ENCODE measurements at places on chromosomes 6 and 20.
A peak's percentile ranks its signal among the peaks of the same experiment; 100 is the strongest.

DNA sequence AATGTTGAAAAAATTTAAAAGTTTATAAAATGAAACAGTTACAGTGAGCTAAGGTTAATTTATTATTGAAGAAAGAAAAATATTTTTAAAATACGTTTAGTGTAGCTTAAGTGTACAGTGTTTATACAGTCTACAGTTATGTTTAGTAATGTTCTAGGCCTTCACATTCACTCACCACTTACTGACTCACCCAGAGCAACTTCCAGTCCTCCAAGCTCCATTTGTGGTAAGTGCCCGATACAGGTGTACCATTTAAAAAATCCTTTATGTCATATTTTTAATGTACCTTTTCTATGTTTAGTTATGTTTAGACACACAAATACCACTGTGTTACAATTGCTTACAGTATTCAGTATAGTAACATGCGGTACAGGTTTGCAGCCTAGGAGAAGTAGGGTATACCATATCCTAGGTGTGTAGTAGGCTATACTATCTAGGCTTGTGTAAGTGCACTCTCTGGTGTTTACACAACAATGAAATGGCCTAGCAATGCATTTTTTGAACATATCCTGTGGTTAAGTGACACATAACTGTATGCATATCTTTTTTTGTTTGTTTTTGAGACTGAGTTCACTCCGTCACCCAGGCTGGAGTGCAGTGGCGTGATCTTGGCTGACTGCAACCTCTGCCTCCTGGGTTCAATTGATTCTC lies 26.3 kb downstream of the FLRT3 start:
- no peak for DNase-seq

- DNase-seq: no peak
These were observed 60.0 kb upstream of the BTN3A2 start for GRCh38 chr6:26304797-26305640.

DNA sequence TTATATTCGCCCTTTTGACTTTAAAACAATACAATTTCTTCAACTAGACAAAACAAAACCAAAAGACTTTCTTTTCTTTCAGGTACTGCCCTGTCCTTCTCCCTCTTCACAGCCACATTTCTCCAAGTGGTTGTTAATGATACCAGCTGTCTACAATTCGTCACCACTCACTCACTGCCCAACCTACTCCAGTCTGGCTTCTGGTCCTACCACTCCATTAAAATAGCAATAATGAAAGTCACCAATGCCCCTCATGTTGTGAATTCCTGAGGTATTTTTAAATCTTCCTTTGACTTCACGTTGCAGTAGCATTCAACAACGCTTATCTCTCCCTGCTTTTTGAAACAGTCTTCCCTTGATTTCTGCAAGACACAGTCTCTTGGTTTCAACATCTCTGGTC lies 11.6 kb upstream of the MAN1A1 start:
- no peak for DNase-seq

GRCh38 chr6:73942592-73943186 lies 246.7 kb downstream of the CD109 start:
- DNase-seq: no peak

GRCh38 chr6:113464536-113464935 lies 392.6 kb upstream of the MARCKS start:
- no peak for DNase-seq

DNA sequence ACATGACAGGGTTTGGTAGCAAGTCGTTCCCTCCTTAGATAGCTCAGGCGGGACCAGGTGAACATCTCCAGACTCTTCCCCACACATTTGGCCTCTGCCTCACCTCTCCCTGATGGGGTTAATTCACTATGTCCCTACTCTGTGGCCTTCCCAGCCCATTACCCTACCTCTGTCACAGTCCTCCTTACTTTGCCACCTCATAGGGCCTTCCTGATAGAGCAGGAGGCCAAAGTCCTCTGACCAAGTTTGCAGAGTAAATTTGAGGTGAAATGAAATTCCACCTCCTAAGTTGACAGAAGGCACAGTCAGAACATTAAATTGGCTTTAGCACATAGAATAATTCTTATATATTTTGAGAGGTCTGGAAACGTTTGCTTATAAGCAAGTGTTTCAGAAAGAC lies 53.1 kb upstream of the ARMC2 start:
- DNase-seq: no peak

DNA sequence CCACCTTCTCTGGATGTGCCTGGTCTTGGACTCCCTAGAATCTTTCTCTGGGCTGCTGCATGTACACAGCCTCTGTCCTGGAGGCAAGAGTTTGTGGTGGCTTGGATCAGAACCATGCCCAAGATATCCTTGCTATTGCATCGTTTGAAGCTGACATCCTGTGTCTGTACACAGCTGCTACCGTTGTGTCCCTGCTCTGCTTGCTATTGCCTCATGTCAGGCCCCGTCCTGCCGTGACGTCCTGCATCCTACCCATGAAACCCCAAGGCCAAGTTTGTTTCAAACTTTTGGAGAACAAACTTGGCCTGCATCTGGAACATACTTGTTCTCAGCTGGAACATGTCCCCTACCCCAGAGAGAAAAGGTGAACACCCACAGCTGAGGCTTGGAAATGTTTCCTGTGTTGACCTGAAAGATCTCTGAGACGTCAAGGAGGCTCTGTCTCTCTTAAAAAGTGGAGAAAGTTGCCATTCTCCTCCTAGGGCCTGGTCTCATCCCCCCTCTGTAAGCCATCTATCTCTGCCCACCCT lies 78.1 kb downstream of the HFE start:
- DNase-seq: no peak

GRCh38 chr20:32509639-32510066 lies 75.5 kb downstream of the NOL4L start:
- DNase-seq: no peak

DNA sequence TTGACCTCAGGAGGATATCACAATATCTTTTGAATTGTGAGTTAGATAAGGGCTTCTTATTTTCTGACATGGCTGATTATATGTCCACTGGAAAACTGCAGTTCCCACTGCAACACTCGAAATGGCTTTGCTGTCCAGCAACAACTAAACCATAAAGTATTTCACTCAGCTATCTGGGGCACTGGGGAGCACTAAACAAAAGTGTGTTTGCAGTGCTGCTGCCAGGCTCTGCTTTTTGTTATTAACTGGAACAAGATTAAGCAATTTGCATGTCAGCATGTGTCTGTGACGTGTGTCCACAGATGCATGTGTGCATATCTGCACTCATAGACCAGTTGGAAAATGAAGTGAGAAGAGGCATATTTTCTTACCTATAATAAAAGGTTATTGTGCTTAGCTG lies 107.8 kb upstream of the CCN2 start:
- no peak for DNase-seq

- DNase-seq: no peak
These were observed 223.6 kb downstream of the KIF16B start for GRCh38 chr20:16349523-16350260.

DNA sequence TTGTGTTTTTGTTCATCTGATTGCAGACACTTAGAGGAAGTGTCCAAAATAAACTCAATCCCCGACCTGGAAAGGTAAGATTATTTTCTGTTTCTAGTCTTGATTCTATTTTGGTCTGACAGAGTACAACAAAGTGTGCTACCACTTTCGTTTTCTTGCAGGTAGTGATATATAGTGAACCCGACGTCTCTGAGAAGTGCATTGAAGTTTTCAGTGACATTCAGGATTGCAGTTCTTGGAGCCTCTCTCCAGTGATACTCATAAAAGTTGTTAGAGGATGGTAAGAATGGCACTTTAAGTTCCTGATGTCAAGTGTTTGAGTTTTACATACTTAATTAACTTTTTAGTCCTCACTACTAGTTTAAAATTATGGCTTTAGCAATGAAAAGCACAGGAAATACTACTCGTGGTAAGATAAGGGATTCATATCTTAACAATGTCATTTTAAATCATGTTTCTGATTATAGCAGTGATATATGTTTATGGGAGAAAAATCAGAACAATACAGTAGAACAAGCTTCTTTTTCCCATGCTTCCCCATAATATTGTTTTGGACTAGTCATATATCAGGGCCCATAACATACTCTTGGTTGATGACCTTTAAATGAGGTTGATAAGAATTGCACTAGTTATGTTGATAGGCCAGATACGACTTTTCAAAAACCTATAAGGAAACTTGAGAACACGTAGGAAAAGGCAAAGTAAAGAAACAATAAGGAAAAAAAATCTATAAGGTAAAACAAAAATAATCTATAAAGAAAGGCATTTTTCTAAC lies 104.0 kb downstream of the RTN4IP1 start:
- no peak for DNase-seq

DNA sequence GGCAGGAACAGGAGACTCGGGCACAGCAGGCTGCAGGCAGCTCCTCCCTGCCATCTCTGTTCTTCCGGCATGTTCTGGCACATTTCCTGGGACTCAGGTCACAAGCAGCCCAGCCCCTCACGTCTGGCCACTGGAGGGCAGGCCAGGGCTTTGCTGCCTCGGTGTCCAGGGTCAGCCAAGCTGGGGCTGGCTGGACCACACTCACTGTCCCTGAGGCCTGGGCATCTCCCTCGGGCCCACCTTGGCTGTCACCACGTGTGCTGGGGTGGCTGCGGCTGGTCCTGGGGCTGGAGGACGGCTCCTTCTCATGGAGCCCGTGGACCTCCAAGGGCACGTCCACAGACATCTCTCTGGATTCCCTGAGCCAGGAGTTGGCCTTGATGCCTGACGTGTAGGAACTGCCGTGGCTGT lies 18.5 kb downstream of the FRMD1 start:
- peak; percentile 86 for DNase-seq

DNA sequence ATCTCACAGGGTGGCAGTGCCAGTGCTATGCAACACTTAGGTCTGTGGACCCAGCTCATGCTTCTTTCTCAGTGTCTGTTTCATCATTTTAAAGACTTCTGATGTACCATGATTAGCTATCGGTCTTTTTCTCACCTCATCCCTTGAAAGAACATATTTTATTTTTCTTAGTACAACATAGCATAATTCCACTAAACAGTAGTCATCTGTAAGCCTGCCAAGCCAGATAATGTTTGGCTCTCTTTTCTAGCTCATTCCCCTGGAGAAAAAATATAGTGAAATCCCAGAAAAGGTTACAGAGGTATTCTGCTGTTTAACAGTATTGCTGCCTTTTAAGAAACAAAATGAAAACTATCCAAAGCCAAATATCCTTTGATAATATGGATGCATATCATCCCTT lies 177.0 kb upstream of the MMS22L start:
- DNase-seq: no peak

- DNase-seq: no peak
These were observed 16.7 kb downstream of the BMP7 start for GRCh38 chr20:57249772-57250171.

DNA sequence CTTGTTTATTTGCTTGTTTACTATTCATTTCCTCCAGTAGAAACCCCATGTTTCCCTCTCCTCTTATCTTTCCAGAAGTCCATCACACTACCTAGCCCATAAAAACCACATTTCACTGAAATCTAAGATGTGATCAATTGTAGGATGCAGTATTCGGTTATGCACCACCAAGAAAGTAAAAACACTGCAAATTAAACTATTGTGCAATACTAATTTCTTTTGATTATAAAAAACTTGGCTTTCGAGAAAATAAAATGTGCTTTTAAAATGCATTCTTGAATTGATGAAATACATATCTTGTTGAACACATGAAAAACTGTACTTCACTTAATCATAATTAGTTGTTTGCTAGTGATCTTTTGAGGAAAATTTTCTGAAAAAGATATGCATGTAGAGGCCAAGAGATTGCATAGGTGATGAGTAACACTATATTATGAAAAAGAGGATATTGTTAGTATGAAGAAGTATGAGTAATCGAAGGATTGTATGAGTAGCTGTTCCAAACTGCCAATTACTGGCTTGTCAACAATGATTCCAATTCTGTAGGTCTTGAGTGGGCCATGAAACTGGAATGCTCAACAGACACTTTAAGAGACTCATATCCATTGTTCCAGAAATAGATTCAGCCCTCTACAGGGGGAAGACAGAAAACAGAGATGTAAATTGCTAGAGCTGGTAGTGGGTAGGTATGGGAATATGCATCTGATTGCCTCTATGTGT lies 79.7 kb downstream of the RNF217 start:
- no peak for DNase-seq

GRCh38 chr6:68229566-68229965 lies 405.5 kb upstream of the ADGRB3 start:
- no peak for DNase-seq

DNA sequence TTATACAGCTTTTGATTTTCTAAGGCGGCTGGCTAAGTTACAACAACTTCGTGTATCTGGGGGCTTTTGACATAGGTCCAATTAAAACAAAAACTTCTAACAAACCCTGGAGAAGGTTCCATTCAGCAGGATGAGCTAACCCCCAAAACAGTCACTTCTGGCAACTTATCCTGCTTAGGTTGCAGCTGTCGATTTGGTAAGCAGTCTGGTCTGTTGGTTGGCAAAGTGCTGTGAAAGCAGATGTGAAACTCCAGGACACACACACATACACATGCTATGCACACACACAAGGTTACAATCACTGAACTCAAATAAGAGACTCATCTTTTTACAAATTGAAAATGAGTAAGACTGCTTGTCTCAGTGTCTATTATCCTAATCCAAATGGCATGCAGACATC lies 119.0 kb upstream of the STMND1 start:
- DNase-seq: no peak

- no peak for DNase-seq
These were observed 11.4 kb downstream of the IYD start for GRCh38 chr6:150380256-150380655.

- no peak for DNase-seq
These were observed 773 bp downstream of the SMAP1 start for GRCh38 chr6:70668499-70668812.

GRCh38 chr6:129490521-129491255 lies 219.3 kb downstream of the ARHGAP18 start:
- DNase-seq: no peak

DNA sequence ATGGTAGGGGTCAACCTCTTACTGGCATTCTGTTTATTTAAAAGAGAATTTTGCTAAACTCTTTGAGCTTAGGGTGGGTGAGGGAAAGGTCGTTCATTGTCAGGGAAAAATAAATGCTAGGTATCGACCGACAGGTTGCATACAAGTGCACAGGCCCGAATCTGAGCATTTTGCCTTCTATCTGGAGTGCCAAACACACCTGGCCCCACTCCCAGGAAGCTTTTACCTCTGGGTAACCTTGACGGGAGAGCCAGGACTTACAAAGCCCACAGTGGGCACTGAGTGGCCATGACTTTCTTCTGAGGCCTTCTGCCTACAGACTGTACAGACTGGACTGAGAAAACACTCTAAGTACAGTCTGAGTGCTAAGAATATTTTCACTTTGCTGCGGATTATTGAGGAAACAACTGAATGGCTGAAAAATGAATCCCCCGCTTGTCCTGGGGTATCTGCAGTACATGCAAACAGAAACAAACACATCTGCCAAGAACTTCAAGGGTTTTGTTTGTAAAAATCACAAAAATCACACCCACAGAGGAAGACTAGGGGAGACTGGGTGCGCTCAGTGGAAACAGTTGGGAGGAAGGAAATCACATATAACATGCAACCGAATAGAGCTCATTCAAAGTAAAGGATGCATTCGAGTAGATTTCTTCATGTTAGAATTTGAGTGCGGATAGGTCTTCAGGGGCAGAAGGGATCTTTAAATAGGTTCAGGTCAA lies 152.8 kb downstream of the NFATC2 start:
- no peak for DNase-seq

- DNase-seq: no peak
These were observed 145.1 kb upstream of the PLN start for GRCh38 chr6:118403036-118403435.

Measured in NCI-H1092 (cell line).